ENCODE measurements at places on chromosomes 6 and 20.

DNA sequence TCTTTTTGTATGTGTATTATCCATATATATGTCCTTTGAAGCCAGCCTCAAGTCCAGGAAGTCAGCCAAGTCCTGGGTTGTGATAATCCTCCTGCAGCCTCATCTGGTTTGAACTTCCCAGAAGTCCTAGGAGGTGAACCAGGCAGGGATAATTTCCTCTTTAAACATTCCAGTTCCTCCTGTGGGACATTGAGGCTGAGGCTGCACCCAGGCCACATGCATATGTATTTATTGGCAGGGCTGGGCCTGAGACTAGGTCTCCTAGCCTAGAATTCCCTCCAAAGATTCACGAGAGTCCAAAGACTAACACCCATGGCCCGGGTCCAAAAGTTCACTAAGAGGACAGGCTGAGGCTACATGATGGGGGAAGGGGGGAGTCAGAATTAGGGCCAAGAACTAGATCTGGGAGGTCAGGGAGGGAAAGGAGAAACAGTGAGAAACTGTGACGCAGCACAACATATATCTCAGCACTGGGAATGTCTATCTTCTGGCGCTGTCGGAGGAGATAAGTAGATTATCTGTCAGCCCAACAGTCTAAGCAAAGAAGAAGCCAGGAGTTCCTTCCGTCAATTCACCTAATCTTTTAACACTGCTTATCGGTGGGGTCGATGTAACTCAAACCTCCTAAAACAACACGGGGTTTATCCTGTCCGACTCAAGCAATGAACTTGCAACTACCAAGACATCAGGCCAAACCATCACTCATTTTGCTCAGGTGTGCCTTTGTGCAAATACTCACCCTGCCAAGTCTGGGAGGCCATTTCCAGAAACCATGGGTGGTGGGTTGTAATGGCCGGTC lies 43.3 kb downstream of the SNX5 start:
- DNase-seq: no peak

DNA sequence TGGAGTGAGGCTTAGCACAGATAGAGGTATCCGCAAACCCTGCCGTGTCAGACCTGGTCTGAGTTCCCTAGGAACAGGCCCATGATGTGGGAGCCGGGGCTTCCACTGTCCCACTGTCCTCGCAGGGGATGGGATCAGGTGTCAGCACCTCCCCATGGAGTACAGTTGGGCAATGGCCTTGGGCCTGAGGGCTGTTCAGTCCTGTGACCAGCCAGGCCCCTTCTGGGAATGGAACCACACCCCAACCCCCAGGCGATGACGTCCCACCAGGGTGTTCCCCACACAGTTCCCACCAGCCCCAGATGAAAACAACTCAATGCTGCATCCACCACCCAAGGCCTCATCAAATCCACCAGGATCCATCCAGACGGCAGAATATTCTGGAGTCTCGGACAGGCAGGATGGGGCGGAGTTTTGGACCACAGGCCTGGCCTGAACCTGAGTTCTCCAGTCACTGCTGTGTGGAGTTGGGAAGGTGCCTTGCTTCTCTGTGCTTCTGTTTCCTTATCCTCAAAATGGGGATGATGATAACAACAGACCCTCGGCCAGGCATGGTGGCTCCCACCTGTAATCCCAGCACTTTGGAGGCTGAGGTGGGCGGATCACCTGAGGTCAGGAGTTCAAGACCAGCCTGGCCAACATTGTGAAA lies 62.2 kb downstream of the UBE2V1 start:
- no peak for DNase-seq

- no peak for DNase-seq
Measured at GRCh38 chr6:82988930-82989351, 76.7 kb downstream of the UBE3D start.

GRCh38 chr6:136410201-136411024 lies 120.8 kb upstream of the BCLAF1 start:
- DNase-seq: no peak

- no peak for DNase-seq
Measured at GRCh38 chr20:22821081-22821727, 213.9 kb upstream of the SSTR4 start.

GRCh38 chr6:4470698-4471210 lies 305.4 kb upstream of the CDYL start:
- no peak for DNase-seq

DNA sequence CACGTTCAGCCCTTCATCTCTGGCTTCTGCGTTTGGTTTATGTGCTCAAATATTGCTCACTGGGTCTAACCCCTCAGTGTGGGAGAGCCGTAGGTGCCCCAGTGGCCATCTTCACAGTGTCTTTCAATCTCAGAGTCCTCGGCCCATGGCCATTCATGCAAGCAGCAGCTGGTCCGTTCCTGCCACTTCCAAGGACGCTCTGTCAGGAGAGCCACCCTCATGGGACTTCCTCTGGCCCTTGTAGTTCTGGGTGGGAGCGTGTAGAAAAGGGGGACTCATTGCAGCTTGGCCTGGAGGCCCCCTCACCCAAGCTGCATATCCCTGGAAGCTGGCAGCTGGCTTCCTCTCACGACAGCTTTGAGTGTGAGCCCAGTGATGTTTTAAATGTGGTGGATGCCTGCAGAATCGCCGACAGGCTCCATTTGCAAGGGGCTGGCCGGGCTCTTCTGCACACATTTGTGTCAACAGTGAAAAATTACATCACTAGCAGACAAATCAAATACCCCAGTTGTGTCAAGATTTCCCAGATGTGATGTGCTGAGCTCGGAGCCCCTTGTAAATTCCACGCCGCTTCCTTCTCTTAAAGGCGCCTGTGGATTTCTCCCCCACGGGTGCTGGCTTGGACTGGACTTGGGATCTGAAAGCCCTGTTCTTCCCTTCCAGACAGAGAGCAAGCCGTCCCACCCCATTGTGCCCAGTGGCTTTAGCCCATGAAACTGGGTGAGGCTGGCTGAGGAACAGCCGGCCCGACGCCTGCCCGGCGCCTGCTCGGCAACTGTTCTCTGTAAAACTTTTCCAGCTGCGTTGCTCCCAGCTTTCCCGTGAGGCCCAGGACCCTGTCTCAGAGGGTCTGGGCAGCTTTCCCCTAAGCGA lies 360.1 kb downstream of the TAF4 start:
- no peak for DNase-seq

- no peak for DNase-seq
Measured at GRCh38 chr6:154511791-154512190, 1.3 kb upstream of the CNKSR3 start.

DNA sequence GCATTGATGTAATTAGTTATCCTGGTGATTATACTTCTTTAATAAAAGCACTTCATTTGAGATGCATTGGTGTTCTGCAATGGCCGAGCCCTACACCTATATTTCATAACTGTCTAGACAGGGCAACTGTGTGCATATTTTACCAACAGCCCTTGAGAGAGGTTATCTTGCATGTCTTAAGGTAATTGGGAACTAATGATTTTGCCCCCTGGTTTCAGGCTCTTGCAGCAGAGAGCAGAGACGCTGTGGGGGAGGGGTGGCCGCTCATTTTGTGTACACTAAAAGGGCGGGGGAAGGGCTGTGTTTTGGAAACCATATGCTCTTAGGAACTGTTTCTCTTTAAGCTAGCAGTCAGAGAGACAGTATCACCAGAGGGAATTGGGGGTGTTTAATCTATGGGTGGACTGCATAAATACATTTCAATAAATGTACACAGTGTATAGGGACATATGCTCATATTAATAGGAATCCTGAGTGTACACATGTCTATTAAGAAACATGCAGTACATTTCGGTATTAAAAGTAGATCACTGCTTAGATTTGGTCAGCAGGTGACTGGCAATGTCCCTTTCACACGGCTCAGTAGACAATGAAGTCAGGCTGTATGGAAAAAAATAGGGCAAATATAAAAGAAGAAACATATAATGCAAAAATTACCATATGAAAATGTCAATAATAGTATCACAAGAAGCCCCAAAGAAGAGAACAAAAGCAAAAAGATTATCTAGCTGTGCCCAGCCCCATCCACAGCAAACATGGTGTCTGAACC lies 402.9 kb upstream of the CITED2 start:
- no peak for DNase-seq

DNA sequence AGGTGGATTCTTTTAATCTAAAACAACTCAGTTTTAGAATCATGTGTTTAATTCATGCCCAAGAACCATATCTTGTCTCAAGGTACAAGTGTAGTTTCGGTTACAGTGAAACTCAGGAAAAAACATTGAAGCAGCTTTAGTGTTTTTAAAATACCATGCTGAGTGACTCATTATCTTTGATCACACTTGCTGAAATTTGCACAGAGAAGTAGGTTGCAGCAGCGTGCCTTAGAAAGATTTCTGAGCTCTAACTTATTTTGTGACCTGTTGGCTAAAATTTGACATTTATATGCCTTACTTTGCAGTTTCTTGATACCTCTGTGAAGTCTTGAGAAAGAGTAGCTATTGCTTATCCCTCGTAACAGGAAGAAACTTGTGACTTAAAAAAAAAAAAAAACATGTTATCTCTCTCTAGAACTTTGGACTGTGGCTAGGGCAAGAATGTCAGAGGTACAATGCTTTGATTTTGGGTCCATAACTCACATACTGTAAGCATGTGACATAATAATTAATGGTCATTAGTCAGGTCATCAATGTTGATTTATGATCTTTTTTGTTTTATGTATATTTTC lies 34.5 kb upstream of the FUCA2 start:
- DNase-seq: no peak

GRCh38 chr6:127383988-127384387 lies 40.6 kb upstream of the ECHDC1 start:
- DNase-seq: no peak

DNA sequence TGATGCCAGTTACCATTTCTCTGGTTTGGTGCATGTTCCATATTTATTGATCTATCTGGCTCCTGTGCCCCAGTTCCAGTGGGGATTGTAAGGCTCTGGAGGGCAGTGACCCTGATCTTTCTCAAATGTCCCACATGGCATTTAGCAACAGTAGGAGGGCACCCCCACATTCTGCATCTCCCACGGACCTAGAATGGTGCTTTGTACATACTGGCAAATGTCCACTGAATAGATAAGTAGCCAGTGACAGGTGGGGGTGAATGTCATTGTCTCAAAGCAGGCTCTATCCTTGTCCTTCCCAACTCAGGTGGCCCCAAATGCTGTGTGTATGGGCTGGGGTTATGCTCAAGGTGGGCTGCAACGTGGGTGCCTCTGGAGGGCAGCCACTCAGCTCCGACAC lies 84.2 kb downstream of the TMEM242 start:
- DNase-seq: no peak

Data from AG09309 (cell line).